ENCODE measurements at places on chromosomes 12 and 14.
A peak's percentile ranks its signal among the peaks of the same experiment; 100 is the strongest.

- no peak for DNase-seq
These were observed 58.9 kb upstream of the ANKS1B start for GRCh38 chr12:100043631-100044030.

GRCh38 chr12:32273712-32274111 lies 125.6 kb upstream of the FGD4 start:
- DNase-seq: peak; percentile 26

DNA sequence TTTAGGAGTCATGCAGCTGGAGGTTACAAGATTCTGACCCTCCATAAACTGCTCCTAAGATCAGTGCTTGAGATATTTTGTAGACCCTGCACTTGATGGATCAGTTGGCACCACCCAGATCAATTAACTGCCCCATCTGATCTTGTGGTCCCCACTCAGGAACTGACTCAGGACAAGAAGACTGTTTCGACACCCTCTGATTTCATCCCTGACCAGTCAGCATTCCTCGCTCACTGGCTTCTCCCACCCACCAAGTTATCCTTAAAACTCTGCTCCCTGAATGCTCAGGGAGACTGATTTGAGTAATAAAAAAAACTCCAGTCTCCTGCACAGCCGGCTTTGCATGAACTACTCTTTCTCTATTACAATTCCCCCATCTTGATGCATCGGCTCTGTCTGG lies 360.2 kb downstream of the GALC start:
- no peak for DNase-seq

- no peak for DNase-seq
These were observed 747 bp downstream of the HSPB8 start for GRCh38 chr12:119179335-119180021.

DNA sequence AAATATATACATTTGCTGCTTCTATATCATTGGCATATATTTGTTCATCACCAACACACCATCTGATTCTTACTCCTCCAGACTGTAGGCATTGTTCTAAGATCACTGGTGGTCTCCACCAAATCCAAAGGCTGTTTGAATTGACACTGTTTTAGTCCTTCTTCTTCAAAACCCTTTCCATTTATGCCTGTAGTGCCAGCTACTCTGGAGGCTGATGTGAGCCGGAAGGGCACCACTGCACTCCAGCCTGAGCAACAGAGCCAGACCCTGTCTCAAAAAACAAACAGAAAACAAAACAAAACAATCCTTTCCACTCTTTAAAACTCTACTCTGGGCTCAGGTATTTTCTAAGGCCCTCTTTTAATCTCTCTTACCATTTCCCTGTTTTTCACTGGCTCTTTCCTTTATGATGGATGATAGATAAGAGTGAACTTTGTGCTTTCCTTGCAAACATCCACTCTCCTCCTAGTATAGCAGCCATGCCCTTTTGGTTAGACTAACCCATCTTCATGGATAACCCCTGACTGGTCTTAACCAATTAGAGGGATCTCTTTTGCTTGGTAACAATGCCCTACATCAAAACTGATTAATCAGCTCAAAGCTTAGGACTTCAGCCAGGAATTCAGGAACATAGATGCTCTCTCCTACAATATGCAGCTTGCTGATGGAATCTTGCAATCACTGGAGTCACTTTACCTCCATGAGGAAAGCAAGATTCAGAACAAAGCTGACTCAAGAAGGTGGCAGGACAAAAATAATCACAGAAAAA lies 24.9 kb downstream of the SPTSSA start:
- no peak for DNase-seq

DNA sequence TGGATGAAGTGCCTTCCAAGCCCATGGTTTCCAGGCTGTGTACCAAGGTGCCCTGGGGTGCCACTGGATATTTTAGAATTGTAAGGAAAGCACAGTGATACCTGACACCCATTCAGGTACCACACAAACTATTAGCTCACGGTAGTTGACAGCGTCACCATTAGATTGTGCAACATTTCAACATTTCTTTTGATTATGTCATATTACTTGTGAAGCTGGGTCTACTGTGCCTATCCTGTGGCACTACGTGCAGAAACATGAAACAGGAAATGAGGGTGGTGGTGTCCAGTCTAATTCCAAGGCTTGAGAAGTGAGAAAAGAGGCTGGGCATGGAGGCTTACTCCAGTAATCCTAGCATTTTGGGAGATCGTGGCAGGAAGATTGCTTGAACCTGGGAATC lies 75.5 kb upstream of the CPM start:
- no peak for DNase-seq

- no peak for DNase-seq
These were observed 35.5 kb downstream of the TMBIM6 start for GRCh38 chr12:49776858-49777257.

DNA sequence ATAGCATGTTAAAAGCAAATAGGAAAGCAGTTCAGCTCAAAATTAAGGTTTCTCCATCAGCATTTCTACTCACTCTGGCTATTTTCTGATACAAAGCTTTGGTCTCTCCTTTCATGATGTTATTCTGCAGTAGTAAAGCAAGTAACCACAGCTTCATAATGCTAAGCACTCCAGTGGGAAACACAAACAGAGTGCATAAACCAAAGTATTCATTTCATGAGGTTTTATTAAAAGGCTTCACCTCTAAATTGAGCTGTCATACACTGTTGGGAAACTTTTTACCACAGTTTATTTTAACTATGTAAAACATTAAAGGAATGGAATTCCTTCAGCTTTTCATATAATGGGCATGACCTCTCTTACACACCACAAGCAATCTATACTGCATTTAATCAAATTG lies 157.9 kb upstream of the LMO3 start:
- DNase-seq: no peak

DNA sequence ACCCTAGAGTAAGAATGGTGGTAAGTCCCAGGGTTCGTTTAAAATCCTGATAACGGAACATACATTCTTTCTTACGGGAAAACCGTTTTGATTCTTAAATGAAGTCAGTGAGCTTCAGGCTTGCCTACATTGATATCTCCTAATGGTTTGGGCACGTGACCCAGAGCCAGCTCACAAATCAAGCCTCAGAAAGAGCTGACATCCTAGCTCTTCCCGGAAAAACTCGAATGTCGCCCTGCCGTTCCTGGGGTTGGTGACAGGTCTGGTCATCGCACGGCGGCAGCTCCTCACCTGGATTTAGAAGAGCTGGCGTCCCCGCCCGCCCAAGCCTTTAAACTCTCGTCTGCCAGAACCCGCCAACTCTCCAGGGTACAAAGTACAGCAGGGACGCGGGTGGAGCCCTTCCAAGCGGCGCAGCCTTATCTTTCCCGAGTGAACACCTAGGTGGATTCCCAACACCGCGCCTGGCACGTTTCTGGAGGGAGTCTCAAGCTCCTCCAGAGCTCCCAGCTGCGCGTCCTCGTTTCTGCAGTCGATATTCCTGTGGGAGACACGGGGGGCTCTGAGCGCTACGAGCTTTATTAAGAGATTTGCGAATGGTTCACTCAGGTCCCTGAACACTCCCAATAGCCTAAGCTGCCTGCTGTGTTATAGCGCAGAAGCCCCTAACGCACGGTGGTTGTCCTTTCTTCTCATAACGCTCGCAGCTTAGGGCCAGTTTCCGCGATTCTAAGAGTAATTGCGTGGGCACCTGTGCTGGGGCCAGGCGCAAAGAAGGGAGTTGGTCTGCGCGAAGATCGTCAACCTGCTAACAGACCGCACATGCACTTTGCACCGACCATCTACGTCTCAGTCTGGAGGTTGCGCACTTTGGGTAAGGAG lies at the start of gene SSTR1:
SSTR1 (plus strand) TSS at position 169 of the 882 bp plus-strand sequence. CDS start 1,486 bp downstream, outside the sequence.
- no peak for DNase-seq

DNA sequence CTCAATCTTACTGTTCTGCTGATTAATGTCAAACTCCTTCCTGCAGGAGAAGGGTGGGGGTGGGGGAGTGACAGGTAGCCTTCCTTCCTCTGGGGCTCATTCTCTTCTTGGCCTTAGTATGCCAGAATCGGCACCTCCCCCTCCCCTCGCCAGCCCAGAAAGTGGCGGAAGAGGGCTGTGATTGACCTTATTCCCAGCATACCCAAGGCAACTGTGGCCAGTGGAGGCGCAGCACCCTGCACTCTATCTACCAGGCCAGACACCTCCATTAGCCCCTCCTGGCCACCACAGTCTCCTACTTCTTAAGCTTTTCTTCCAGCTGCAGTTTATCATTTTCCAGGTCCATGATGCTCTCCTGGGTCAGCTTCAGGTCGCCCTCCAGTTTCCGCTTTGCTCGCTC lies 15.5 kb downstream of the MYH6 start:
- DNase-seq: no peak

GRCh38 chr12:114826244-114826643 lies 142.3 kb upstream of the TBX3 start:
- no peak for DNase-seq

GRCh38 chr14:71169861-71170260 lies 262.6 kb downstream of the PCNX1 start:
- DNase-seq: no peak

DNA sequence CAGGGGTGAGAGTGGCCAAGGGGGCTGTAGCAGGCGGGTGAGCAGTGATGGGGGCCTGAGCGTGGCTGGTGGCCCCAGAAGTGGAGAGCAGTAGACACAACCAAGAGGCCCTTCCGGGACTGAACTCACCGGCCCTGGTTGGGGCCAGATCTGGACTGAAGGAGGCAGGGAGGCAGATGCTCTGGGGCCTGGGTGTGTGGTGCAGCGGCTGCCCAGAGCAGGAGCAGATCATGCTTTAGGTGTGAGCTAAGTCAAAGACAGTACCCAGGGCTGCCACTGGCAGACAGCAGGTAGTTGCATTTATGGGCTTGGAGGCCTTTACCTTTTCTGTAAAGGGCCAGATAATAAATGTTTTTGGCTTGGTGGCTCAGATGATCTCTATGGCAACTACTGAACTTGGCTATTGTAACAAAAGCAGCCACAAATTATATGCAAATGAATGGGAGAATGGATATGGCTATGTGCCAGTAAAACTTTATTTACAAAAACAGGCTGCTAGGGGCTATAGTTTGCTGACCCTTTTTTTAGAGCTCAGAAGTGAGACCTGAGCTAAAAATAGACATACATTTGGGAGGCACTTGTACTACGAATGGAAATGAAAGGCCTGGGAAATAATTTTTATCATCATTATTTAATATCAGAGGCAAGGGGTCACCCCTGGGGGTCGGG lies 25.6 kb downstream of the SETD1B start:
- no peak for DNase-seq

Measured in stimulated activated CD4-positive, alpha-beta T cell treated with anti-CD3 and anti-CD28 coated beads, Interleukin-2, amount 100 ng/mL, for 24 hours (primary cell).